ENCODE measurements at places on chromosomes 11 and 22.

- DNase-seq = no peak
Measured at GRCh38 chr11:94106716-94107115, 21.9 kb upstream of the PANX1 start.

DNA sequence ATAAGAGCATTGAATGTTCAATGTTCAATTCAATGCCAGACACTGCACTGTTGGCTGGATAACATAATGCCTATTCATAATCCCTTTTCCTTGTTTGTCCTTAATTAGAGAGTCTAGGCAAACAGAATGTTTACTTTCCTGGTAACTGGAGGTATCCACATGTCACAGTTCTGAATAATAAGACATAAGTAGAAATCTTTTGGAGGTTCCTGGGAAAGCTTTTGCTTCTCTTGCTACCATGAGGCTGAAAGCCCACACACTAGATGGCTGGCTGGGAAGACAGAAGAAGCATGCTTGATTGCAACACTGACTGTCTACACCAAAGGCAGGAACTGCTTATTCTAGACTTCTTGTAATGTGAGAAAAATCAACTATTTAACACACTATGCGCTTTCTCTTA lies 79.5 kb downstream of the GAB2 start:
- no peak for DNase-seq

- DNase-seq = no peak
Measured at GRCh38 chr11:95134491-95134890, 44.8 kb downstream of the ENDOD1 start.

DNA sequence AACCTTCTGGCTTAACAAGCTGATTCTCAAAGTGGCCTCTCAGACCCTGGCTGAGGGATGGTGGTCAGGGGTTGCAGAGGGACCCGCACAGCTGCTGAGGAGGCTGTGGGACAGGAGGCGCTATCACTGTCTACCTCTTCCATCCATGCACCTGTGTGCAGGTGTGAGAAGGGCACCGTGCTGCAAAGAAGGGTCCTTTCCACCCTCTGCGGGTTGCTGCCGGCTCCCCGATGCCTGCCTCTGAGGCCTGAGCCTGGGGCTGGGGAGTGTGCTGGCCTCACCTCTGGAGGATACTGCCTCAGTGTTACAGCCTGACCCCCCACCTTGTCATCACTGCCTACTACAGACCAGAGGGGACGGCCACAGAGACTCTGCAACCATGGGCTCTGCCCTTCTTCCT lies 66.1 kb upstream of the B3GAT1 start:
- DNase-seq = no peak

DNA sequence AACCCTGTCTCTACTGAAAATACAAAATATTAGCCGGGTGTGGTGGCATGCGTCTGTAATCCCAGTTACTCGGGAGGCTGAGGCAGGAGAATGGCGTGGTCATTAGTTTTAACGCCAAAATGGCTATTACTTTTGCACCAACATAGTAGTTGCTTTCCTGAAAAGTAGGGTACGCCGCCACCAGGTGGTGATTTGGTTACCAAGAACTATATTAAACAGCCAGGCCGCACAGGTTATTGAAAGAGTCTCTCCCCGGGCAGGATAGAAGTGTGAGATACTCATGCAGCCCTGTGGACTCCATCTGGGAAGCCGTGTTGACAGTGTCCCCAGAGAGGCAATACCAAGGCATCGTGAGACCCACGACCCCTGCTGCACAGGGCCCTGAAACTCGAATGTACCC lies 24.6 kb upstream of the LRRC32 start:
- no peak for DNase-seq

- no peak for DNase-seq
Measured at GRCh38 chr11:127997594-127997993, 589.8 kb downstream of the ETS1 start.

GRCh38 chr11:45041596-45041995 lies 90.9 kb upstream of the TP53I11 start:
- peak; percentile 81 for DNase-seq

GRCh38 chr11:114784216-114784615 lies 105.9 kb downstream of the NXPE2 start:
- no peak for DNase-seq

GRCh38 chr11:102368472-102368871 lies 21.5 kb downstream of the BIRC2 start:
- DNase-seq = no peak

DNA sequence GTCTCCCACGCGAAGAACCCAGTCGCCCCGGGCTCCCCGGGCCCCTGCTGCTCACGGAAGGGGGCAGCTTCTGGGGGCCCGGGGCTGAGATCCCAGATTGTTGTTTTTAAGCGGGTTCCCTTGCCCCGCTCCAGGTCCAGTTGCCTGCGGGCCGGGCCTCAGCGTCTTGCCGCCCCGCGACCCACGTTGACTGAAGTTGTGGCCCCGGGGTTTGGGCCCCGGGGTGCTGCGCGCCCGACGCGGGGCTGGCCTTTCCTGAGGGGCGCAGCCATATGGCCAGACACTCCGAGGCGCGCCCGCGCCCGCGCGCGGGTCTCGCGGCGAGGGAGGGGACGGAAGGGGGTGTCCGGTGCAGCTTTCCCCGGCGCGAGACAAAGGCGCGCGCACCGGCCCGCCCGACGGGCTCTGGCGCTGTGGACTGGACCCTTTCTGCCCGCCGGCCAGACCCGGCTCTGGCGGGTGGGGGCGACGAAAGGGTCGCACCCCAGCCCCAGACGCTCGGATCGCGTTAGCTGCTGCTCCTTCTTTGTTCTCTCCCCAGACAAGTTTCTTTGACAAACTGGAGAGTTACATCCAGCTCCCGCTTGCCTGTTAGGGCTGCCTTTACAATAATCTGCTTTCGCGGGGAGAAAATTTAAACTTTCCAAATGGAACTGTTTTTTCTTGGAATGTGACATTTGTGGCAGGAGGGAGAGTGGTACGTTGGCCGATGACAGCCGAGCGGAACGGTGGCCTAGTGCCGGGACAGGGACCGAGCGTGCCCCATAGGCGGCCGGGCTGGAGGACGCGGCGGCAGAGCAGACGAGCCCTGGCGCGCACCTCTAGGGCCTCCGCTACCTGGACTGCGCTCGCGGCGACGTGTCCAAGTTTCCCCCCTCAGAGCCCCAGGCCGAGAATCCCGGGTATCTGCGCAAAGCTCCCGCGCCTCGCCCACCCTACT lies 716 bp downstream of the AMOTL1 start:
- peak; percentile 88 for DNase-seq

GRCh38 chr11:38416141-38416540 lies 1818.1 kb upstream of the RAG2 start:
- DNase-seq = no peak

GRCh38 chr11:69922015-69922595 lies 102.9 kb upstream of the FGF3 start:
- DNase-seq = no peak

- no peak for DNase-seq
Measured at GRCh38 chr11:80872116-80872728, 1431.4 kb upstream of the TENM4 start.

DNA sequence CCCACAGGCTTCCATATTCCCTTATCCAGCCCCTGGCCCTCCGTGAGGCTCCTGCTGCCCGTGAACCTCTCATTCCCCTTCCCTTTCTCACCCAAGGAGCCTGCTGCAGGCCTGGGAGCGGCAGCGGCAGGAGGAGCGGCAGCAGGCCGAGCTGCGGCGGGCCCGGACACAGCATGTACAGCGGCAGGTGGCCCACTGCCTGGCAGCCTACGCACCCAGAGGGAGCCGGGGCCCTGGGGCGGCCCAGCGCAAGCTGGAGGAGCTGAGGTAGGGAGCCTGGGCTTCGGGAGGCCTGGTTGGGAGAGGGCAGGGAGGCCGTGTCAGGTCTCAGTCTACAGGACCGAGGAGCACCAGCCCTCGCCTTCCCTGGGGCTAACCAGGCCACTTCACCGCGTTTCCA lies 8.1 kb upstream of the SART1 start:
- no peak for DNase-seq

Measured in retina (tissue), 1 donor.